Substantia nigra (tissue), 51 donors: ENCODE measurements at places on chromosomes 4 and X.
A peak's percentile ranks its signal among the peaks of the same experiment; 100 is the strongest.

GRCh38 chr4:145828802-145829485, 109.7 kb downstream of the ZNF827 start:
- DNase-seq = no peak

- DNase-seq = no peak
Measured at GRCh38 chr4:177566691-177567090, 124.5 kb upstream of the AGA start.

DNA sequence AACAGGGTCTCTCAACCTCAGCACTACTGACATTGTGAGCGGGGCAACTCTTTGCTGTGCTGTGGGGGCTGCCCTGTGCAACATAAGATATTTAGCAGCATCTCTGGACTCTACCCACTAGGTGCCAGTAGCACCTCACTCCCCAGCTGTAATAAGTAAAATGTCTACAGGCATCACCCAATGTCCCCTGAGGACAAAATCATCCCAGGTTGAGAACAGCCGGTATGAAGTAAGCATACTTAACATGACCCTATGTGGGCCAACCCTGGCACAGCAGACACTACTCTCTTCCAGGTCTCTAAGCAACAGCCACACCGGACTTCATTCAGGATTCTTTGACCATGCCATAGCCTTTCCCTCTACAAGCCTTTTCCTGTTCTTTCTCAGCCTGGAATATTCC, 10.5 kb upstream of the MGST2 start:
- peak; percentile 6 for DNase-seq

DNA sequence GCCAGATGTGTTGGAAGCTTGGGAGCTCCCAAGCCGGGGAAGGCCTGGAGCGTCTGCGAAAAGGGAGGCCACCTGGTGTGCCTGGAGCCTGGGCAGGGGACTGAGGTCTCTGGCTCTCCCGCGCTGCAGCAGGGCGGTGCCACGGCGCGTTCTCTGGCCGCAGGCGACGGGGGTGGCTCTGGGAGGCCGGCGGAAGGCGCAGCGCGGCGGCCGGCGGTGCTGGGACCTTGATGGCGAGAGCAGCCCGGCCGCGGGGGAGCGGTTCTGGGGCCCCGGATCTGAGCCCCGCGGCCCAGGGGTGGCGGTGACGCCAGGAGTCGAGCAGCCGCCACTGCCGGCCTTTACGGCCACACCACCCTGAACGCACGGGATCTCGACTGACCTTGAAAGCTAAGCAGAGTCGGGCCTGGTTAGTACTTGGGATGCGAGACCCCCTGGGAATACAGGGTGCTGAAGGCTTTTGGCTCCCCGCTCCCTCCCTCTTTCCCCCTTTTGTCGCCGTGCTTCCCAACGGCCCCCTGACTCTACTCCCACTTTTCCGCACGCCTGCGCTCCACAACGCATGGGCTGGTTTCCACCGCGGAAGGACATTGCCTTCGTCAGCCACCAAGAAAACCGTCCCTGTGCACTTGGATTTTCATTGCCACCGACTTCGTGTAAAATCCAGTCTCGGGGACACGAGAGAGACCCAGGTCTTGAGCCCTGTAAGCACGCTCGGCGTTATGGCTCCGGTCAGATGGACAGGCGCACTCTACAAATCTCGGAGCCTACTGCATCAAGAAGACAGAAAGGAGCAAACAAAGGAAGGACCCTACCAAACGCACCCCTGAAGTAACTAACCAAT, 9.5 kb downstream of the FRG2 start:
- no peak for DNase-seq

DNA sequence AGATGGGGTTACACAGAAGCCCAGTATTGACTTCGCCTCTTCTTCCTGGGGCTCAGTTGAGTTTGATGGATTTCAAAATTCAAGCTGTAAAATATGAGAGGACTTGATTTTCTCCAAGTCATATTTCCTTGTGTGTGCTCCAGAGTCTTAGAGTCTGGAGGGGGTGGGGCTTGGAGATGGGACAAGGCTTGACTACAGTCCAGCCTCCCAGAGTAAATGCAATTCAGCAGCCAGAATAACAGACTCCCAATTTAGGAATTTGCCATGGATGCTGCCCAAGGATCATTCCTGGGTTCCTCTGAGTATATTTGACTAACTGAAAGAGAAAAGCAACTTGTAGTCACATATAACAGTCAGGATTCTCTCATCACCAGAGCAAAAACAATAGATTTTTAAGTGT, 53.7 kb upstream of the RBPJ start:
- DNase-seq = no peak

- no peak for DNase-seq
Measured at GRCh38 chrX:143669395-143669794, 33.5 kb upstream of the SLITRK4 start.

DNA sequence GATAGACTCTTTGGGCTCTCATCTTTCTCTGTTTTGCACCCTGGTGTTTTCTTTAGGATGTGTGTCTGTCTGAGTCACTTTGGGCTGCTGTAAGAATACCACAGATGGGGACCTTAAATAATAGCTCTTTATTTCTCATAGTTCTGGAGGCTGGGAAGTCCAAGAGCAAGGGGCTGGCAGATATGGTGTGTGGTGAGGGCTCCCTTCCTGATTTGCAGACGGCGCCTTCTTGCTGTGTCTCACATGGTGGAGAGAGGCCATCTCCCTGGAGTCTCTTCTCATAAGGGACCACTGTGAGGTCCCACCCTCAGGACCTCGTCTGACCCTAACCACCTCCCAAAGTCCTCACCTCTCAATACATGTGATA, 93.7 kb upstream of the ADRA2C start:
- DNase-seq = no peak

GRCh38 chr4:154137320-154137905, 348.5 kb upstream of the SFRP2 start:
- DNase-seq = no peak

GRCh38 chr4:110619463-110620247, 3.2 kb downstream of the PITX2 start:
- DNase-seq = no peak

DNA sequence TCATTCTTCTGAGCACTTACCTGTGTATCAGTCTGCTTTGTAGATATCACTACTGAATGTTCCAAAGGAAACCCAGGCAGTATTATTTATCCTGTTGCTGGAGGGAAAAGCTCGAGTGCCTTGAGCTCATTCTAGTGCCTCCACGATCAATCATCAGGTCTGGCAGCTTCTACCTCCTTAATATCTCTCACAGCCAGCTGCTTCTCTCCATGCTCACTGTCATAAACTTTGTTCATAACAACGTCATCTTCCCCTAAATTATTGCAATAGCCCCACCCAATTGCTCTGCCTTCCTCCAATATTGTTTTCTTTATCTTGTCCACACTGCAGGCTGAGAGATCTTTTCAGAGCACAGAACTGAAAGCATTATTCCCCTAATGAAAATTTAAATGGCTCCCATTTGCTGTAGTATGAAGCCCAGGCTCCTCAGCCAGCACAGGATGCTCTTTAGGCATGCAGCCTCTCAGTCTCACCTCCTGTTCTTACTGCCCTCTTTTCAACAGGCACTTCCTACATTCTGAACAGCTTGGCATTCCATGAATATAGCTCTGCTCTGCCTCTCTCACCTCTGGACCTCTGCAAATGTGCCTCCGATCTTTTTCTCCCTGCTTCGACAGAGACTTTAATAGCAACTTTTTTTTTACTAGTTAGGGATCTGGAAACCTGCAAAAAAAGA, 504.2 kb upstream of the IGFBP7 start:
- no peak for DNase-seq

DNA sequence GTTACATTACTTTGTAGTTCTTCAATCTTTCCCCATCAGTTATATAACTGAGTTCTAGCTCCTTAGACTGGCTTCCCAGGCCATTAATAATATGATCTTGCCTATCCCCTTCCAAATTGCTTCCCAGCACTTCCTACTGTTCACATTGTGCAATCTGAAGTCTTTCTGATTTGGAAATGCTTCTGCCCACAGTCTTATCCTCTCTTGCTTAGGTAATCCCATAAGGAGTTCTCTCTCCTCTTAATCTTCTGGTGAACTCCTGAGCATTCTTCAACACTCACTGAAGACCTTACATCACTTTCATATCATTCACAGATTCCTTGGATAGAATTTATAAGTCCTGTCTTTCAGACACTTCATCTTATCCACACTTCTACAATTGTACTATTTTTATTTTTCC, 132.7 kb upstream of the TTC29 start:
- no peak for DNase-seq

GRCh38 chrX:114626323-114626722, 42.4 kb downstream of the HTR2C start:
- no peak for DNase-seq

- DNase-seq = no peak
Measured at GRCh38 chr4:108483079-108483478, 137.3 kb upstream of the RPL34 start.

DNA sequence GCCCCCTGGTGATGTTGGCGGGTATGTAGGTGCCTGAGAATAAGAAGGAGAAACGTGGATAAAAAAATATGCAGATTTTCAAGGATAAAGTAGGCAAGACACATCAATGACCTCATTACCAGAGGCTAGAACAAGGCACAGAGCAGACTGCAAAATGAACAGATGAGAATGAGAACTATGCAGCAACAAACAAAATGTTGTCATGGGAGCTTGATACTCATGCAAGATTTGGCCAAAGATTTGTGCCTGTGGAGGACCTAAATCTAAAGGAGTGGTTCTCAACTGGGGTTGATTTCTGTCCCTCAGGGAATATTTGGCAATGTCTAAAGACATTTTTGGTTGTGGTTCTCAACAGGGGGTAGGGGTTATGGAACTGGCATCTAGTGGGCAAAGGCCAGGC, 177.3 kb downstream of the FRMPD4 start:
- no peak for DNase-seq

- DNase-seq = no peak
Measured at GRCh38 chr4:22794732-22795131, 102.0 kb downstream of the GBA3 start.

GRCh38 chrX:44785652-44786051, 58.2 kb upstream of the DUSP21 start:
- DNase-seq = no peak

DNA sequence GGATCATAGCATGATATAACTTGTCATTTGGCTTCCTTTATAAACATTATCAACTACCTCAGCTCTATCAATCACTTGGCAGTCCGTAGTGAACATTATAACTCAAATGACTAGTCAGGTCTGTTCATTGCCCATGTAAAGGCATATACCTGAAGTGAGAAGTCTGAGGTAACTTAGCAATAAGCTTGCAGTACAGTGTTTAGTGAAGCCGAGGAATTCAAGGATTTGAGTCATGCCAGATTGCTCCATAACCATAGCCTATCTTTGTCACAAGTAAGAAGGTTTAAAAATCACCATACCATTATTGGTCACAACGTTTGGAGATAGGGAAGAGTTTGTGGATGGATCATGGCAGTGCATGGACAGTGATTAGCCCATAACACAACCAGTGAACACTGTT, 41.6 kb downstream of the AR start:
- DNase-seq = no peak

- DNase-seq = peak; percentile 49
Measured at GRCh38 chr4:76251441-76252270, at the start of gene FAM47E. Gene FAM47E, plus strand, starts transcription at chr4:76251721. Its CDS starts 26 bp downstream, at chr4:76251747.

DNA sequence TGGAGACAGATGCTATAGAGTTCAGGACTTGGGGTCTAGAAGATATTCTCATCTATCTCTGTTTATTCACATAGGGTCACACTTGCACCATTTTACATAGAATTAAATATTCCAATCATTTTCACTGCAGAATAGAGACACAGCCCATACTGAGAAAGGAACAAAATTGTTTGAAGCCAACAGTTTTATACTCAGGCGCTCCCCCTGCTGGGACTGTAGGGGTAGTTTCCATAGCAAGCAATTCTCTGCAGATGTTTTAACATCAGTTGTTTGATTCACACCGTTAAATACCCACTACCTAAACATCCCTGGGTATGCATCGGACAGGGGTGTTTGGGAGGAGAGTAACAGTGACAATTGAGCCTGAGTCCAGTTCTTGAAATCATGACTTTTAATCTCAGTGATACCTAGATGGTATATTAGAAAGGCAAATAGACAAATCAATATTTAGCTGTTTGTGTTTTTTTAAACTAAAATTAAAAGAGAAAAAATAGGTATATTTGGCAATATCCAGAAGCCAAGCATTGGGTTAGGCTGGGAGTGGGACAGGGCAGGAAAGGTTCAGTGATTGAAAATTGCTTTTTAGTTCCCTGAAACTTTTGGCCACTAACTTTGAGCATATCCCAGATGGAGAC, 33.8 kb downstream of the LONRF3 start:
- no peak for DNase-seq
